ENCODE measurements at places on chromosomes 6 and 20.

DNA sequence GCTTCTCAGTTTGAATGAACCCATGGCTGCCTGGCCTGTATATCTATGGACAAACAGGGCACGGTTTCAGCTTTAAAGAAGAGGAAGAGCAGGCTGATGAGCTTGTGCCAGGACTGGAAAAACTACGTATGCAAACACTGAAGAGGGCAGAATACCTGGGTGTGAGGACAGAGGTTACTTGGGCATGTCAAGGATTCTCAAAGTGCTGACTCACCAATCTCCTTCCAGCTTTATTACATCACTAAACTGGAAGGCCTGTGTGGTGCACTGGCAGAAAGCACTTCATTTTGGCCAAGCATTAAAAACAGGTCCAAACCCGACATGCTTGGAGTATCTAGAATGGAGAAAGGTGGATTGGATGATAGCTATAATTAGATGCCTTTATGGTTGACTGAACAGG, 95.2 kb downstream of the GMPR start:
- no peak for DNase-seq

DNA sequence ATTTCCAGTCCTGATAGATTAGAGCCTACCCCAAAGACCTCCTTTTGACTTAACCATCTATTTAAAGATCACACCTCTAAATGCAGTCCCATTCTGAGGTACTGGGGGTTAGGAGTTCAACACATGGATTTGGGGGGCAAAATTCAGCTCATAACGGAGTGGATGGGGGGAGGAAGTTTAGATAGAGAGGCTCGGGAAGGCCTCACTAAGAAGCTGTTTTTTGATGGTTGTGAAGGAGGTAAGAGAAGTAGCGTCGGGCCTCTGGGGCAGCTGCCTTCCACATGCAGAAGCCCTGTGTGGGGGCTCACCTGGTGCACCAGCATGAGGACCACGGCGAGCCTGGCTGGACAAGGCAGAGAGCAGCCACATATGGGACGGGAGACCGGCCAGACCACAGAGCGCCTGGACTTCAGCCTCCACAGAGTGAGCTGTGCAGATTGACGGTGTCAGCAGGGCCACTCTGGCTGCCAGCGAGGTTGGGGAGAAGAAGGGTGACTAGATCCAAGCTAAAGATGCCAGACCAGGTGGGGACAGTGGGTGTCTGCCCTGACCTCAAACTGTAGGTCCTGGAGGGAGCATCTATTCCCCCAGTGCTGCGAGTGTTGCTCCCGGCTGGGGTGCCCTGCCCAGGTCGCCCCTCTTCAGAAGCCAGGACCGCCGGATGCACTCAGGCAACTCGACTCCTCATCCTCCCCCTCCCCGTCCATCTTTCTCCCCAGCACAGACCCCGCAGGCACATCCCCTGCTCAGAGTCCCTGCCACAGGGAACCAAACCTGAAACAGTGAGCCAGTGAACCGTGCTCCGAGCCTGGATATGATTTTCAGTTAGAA, 5.1 kb upstream of the SYNJ2 start:
- no peak for DNase-seq

DNA sequence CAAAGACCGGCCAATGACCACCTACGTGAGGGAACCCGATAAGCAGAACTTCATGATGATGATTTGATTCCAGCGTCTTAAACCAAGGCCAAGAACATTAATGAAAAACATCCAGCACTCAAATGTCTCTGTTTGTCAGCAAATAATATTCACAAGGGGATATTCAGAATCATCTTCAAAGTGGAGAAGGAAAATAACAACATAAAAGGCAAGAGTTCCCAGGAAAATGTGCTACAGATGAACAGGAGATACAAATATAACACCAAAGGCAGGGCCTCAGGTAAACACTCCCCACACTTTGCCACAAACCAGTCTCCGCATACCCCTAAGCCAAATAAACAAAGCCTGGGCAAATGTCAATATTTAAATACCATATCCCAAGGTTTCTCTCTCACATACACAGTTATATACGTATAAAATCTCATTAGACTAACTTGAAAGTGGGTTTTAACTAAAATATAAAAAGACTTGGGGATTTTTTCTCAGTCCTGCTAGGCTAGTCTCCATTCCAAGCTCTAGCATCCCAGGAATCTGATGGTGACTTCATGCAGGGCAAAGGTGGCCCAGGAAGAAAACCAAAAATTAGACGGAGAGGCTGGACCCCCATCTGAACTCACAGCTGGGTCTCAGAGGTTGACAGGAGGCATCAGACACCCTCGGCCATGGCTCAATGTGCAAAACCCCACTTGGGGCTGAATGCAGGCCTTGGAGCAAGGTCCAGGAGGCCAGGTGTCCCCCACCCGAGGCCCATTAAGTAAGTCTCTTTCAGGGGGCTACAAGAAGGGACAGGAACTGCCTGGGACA, 32.1 kb downstream of the TRAM2 start:
- no peak for DNase-seq

GRCh38 chr6:118770835-118771234, 119.4 kb upstream of the CEP85L start:
- DNase-seq = no peak

GRCh38 chr6:40556023-40556422, 31.1 kb downstream of the LRFN2 start:
- DNase-seq = no peak

- no peak for DNase-seq
These were observed 9.7 kb upstream of the ARHGAP18 start for GRCh38 chr6:129719692-129720091.

DNA sequence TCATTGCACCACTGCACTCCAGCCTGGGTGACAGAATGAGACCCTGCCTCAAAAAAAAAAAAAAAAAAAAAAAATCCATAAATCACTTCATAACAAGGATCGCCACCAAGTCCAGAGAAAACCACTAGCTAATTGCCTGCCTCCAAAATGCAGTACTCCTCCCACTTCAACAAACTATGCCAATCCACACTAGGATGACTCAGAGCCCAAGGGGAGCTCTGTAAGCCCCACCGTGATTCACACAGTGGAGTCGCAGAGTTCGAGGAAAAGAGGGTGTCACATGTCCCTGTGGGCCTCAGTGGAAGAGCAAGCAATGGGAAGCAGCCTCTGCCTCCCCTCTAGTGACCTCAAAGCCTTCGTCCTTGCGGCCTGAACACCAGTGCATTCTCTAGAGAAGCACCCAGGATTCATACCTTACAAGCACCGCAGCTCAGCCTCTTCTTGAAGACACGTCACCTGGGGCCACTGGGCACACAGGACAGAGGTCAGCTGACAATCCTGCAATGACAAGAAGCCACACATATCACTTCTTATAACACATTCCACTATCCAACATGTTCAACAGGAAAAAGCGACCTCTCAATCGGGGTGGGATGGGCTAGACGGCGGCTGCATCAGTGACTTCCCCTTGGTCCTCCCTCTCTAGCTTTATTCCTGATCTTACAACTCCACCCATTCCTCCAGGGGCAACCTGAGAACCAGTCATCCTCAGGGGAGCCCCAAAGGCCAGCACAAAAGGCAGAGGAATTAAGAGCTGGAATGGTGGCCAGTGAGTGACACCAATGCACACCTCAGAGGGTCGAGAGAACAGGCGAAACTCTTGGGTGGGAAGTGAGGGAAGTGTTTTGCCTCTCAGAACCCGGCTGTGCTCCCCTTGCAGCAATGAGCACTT, 8.9 kb downstream of the SNHG17 start:
- no peak for DNase-seq

DNA sequence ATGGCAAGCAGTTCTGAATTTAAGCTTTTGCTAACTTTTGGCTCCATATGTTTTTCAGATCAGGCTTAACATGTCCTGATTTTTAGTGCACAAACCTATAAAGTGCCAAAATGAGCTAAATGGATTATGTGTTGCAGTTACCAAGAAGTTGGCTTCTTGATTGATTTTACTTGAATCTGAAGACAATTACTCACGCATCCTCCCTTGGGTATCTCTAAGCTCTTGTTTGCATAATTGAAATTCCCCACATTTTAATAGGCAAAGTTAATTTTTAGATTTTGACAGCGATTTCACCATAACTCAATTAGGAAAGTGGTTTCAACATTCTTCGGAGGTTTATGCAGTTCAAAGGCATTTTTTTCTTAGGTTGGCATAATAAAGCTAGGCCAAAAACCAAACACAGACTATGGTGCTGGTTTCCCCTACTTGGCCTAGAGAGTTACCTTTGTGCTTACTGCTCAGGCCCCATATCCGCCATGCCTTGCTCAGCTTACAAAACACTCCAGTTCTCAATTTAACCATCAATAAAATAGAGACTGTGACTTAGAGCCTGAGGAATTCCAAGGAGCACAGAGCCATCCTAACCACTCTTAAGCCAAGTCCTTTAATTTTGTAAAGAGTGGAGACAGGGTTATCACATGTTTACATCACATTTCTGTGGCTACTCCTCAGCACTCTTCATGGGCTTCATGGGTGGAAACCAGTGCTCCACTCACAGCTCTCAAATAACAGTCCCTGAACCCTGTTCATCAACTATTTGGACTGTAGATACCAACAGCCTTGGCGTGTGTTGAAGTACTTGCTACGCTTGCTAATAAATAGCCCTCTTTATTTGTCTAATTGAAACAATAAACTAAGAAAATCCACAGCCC, 32.1 kb downstream of the LAMA4 start:
- DNase-seq = no peak

- DNase-seq = no peak
These were observed 756.9 kb downstream of the TFAP2A start for GRCh38 chr6:9657994-9658393.

DNA sequence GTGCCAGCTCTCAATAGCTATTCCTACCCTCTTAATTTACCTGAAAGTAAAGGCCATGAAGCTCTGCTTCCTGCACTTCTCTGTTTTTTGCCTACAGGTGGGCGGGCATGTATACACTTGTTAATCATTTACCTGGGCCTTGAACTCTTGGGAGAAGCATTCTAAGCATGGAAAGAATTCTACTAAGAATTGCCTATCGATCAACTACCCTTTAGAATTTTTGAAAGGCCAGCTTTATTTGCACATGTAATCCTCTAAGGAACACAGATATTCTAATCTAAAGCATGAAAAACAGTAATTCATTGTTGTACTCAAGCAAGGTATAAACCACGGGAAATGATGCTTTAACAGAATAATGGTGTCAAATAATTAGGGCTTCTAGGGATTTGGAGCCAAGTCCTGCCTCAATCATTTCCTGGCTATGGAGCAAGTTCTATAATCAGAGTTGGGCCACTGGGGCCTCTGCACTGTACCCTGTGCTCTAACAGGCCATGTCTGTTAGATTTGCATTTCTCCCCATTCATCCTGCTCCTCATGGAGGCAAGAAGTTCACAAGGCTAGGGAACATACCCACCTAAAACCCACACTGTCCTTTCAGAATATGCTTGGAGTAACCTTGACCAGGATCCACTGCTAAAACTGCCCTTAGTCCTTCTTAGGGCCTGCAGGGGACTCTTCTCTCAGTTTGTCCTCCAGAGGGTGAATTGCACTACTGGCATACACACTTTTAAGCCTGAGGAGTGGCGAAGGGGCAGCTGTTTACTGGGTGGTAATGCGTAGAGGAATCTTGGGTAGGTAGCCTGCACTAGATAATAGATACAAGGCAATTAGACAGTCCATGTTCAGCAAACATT, 276.4 kb upstream of the JAG1 start:
- no peak for DNase-seq

- no peak for DNase-seq
These were observed 12.2 kb upstream of the STK35 start for GRCh38 chr20:2089447-2089846.

GRCh38 chr6:28941684-28942448, 18.1 kb upstream of the TRIM27 start:
- no peak for DNase-seq

- DNase-seq = no peak
These were observed 443.8 kb downstream of the HAO1 start for GRCh38 chr20:7496394-7496991.

DNA sequence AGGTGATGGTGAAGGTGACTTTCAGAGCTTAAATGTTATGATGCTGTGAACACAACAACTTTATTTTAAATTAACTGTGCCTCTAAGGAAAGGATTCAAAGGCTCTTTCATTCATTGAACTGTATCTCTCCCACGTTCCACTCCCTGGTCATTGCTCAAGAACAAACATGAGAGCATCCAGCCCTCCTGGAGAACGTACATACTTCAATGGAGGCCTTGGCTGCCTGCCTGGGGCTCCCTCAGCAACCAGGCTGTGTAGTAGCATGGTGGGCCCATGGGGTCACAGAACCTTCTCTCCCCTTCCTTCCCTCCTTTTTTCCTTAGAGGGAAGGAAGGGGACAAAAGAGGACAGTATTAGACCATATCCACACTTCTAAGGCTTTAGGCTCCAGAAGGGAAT, 234.3 kb downstream of the CDC5L start:
- DNase-seq = no peak

GRCh38 chr20:63047946-63048345, 41.2 kb upstream of the BHLHE23 start:
- DNase-seq = no peak

DNA sequence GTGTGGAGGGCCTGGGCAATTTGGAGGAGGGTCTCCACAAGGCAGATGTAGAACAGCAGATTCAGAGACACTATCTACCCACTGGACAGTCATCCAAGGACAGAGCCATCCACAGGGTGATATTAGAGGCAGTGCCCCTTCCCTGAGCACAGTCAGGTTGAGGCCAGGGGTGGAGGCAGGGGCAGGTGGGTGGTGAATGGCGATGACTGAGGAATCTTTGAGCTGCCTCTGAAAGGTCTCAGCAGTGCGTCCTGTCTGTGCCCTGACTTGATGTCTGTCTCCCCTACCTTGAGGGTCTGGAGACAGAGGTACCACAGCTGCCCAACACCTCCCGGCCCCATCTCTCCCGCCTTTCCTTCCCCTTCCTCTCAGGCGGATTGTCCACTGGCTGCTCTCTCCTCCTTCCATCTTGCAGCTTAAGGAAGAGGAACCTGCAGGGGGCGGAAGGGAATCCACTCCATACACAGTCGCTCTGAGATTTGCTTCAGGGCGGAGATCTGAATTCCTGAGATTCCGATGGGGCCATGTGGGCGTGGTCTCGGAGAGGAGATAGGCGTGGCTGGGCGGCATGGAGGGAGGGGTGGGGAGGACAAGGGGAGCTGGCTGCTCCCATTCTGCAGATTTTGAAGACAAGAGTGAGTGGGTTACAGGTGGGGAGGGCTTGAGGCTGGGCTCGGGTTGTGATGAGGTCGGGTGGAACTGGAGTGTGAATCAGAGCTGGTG, 1.7 kb downstream of the MUCL3 start:
- DNase-seq = no peak

All from esophagus squamous epithelium (tissue), 5 donors.